ENCODE measurements at places on chromosomes 11 and 22. TPM values are rescaled to one million over a fixed set of nuclear protein-coding genes. Genes with fewer than 3 reads are reported as not detected.

LINC01488 gene
- total RNA-seq: not detected

DNA sequence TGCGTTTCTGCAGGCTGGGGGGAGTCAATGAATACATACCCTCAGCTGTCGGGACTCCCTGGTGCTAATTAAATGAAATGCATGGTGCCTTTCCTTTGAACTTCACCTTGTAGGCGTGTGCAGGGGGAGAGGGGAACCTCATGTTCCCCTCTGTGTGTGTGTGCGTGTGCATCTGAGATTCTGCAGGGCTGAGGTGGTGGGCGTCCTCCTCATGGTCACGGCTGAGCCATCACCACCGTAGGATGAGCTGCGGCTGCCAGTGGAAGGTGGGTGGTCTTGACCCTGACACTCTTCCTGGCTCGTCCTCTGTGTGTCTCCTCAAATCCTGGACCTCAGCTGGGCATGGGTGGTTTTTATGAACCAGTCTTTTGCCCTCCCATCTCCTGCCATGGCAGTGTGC is 53.0 kb upstream of the TTLL12 start:
- no peak overlapping the region for H3K4me3 ChIP-seq
- no peak overlapping the region for H3K27ac ChIP-seq
- H3K27me3 ChIP-seq: no peaks in the 10 kb centered on the region
- DNase-seq: no peak

- H3K4me1 ChIP-seq: peaks cover 5% of the 10 kb centered on the region
- H3K27ac ChIP-seq: no peak overlapping the region
- H3K36me3 ChIP-seq: peaks cover 94% of the 10 kb centered on the region
Measured at GRCh38 chr11:63901660-63902059, 15.3 kb downstream of the RCOR2 start.

DNA sequence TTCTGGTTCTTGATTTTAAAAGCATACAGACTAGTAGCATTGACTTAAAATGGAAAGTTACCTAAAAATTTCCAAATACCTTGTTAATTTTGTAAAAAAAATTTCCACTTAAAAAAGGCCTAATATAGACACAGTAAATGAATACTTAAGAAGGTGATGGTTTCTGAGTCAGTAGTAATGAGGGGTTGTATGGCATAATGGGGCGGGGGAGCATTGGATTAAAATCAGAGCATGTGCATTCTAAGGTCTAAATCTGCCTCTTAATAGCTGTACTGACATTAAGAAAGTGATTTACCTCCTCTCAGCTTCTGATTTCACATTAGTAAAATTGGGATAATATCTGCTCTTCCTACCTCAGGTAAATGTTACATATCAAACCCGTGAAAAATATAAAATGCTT is 446.5 kb downstream of the AASDHPPT start:
- H3K4me3 ChIP-seq: no peak overlapping the region
- H3K4me1 ChIP-seq: no peaks in the 10 kb centered on the region
- no peaks in the 10 kb centered on the region for H3K36me3 ChIP-seq
- no peak for DNase-seq

RGL4 gene
- total RNA-seq: 1.9 TPM

LRRC74B gene
- total RNA-seq: 3.6 TPM

MICAL2 gene
- total RNA-seq: 127 TPM

CST6 gene
- 11.0 TPM for total RNA-seq

DNA sequence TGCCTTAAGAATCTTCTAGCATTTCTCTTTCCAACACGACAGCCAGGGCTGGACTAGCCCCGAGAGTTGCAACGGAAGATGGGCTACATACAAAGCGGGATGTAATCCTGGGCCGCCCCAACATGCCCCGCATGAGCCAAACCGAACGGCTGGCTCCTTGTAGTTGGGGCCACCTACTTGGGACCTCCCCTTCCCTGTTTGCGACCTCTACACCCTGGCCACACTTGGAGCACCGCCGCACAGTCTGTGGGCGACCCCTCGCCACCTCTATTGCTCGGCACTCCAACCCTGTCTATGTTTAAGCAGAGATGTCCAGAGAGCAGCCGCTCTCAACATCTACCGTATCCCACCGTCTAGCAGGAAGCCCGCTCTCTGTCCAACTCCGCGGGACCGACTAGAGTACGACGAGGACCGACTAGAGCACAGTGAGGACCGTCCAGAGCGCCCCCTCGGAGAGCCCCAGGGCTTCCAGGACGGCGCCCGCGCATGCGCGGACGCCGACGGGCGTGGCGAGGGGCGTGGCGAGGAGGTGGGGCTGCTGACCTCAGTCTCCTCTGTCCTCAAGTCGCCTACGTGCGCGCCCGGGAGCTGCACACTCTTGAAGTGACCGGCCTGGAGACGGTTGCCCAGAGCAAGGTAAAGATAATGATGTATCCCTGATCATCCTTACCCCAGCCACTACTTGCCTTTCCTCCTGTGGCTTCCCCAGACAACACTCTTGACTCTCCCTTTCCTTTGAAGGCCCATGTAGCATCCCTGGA is 32.3 kb downstream of the NEAT1 start:
- no peaks in the 10 kb centered on the region for H3K27me3 ChIP-seq
- peak overlapping the region; percentile 85 for H3K27ac ChIP-seq
- H3K4me3 ChIP-seq: peak overlapping the region; percentile 63
- peaks cover 27% of the 10 kb centered on the region for H3K4me1 ChIP-seq

XKR3 gene
- total RNA-seq: 0.30 TPM
